ENCODE measurements at places on chromosomes 6 and 20.

- no peak for DNase-seq
Measured at GRCh38 chr6:36095497-36096391, 34.6 kb upstream of the MAPK13 start.

GRCh38 chr6:328136-328670 lies 35.9 kb downstream of the DUSP22 start:
- DNase-seq, result peak; percentile 68

GRCh38 chr6:164756142-164756541 lies 553.3 kb downstream of the C6orf118 start:
- no peak for DNase-seq

DNA sequence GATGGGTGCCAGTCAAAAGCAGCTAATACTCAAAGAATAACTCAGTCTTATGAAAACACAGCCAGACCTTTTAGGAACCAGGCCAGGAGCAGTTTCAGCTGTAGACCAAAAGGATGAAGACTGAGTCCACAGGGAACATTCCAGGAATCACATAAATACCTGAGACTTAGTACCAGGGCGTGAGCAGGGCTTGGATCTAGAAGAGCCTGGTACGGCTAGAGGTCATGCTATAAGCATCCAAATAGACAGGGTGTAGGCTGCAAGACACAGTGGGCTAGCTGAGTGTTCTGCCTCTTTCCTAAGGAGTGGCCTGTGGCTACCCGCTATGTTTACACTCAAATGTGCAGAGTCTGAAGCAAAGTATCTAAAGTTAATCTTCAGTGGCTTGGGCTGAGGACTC lies 29.5 kb upstream of the LRRC1 start:
- DNase-seq, result no peak

DNA sequence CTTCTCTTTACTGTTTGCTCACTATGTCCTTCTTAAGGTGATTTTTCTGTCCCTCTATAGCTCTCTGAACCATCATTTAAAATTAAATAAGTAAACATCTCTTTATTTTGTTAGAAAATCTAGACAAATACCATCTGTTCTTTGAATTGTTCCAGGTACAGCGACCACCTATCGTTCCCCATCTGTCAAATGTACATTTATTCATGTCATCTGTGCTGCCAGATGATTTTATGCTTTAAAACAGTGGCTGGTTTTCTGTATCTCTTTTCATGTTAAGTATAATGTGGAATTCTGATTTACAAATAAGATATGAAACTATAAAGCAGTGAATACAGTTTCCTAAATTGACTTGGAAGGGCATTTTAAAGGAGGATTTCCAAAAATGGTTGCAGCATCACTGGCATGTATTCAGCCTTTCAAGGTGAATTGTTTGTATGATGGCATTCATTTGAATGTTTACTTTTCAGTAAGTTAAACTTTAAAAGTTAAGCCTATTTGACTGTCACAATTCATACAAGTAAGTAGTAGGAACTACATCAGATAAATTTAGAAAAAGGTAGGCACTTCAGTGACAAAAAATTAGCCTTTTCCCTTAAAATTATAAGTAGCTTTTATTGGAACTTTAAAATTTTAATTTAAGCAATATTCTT lies 92.6 kb upstream of the CLVS2 start:
- DNase-seq, result no peak

GRCh38 chr6:106186714-106187113 lies 100.6 kb downstream of the PRDM1 start:
- DNase-seq, result no peak

GRCh38 chr6:75272145-75272840 lies 12.3 kb downstream of the TMEM30A start:
- no peak for DNase-seq
